ENCODE measurements at places on chromosomes 16 and 17.

- no peak for DNase-seq
Observed at GRCh38 chr17:10797476-10798328, 6.2 kb downstream of the TMEM238L start.

- DNase-seq, result no peak
Observed at GRCh38 chr16:47847220-47847970, 308.4 kb downstream of the ABCC12 start.

DNA sequence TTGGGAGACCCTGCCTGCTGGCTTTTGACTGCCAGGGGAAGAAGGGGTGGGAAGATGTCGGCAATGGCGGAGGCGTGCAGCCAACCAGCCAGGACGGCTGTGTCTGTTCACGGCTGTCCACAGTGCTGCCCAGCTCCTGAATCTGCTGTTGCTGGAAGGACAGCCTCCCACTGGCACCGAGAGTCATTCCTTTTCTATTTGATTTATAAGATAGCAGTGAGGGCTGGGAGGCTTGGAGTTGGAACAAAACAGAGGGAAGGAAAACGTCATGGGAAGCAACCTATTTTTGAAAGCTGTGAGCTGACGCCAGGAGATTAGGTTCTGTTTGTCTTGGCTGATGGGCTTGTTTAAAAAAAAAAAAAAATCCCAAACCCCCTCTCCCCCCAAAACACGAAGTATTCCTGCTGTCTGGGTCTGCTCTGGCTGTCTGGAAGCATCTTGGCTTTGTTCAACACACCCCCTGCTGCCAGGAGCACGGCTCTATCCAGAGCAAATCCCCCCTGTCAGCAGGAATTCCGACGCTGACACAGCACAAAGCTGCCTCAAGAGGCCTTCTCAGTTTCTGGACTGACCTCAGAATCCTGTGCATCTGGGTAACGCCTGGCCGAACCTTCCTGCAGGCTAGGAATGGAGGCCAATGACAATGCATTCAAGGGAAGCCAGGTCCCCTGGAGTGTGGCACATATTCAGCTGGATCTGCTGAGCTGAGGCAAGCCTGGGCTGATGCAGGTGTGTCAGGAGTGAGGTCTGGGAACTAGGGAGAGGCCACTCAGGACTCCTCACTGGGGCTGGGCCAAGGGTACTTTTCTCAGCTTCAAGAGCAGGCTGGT is 41.0 kb upstream of the SREBF1 start:
- DNase-seq, result no peak

DNA sequence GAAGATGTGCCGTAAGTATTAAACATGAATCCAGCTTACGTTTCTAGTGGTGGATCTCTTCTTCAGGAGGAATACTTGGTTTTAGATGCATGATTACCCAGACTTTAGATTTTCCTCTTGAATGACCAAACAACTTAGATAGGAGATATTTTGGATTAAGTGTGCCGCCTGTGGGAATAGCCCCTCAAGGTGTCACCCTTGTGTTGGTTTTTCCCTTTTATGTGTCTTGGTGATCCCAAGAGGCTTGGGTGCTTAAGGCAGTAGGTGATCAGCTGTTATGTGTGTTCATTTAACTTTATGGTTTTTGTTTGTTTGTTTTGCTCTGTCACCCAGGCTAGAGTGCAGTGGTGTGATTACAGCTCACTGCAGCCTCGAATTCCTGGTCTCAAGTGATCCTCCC is 115.1 kb downstream of the PPM1E start:
- no peak for DNase-seq

- no peak for DNase-seq
Observed at GRCh38 chr16:68090533-68090932, 5.4 kb downstream of the NFATC3 start.

DNA sequence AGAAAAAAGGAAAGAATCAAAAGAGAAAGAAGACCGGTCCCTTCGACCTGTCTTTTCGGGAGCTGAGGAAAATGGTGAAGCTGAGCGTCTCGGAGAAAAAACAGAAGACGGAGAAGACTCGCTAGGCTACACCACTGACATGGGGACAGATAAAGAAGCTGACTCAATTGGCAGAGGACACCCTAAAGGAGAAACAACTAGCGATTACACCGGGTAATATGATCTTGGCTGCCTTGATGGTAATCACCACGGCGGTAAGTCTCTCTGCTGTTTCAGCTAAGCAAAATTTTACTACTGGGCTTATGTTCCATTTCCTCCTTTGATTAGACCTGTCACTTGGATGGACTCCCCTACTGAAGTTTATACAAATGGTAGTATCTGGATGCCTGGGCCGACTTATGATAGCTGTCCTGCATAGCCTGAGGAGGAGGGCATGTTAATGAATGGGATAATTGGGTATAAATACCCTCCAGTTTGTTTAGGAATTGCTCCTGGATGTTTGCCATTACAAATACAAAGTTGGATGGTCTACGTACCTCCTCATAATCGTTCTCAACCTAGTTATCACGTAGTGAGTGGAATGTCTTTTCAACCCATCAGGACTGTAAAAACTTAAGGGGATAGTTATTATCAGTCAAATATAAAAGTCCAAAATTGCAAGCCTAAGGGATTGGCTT is 24.1 kb downstream of the ALOX15B start:
- no peak for DNase-seq

- no peak for DNase-seq
Observed at GRCh38 chr16:56860226-56861020, 4.6 kb upstream of the SLC12A3 start.

DNA sequence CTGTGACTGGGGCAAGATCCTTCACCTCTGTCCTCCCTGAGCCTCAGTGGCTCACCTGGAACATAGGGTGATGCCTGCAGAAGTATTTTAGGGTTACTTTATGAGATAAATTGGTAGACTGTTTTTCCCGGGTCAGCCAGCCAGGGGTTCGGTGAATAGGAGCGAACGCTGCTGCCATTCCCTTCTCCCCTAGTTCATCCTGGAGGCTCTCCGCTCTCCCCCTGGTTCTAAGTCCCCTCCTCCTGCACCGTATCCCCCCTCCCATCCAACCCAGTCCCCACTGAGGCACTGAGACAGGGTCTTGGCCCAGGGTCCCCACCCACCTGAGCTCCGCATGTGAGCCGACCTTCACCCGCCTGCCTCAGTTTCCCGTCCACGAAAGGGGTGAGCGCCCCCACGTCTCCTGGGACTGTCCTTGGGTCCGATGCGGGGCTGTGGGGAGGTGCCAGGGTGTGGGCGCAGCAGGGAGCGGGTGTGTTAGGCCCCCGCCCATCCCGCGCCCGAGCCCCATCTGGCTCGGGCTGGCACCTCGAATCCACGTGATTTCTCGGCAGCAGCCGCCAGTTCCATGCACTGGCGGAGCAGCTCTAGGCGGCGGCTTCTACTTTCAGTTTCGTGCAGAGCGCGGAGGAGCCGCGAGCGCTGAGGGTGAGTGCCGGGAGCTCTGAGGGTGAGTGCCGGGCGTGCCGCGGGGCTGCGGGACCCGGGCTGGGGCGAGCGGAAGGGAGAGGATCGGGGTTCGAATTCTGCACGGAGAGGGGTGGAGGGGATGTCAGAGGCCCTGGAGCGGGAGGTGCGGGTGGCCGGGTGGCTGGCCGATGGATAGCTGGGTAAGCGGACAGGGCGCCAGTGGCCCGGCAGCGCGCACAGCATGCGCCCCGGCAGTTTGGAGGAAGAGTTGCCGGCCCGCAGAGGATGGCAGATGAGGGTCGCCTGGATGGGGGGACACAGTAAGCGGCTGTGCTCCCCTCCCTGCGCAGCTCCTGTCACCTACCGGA is at the start of gene NLRC5:
NLRC5 (plus strand) TSS at position 610 of the 998 bp plus-strand sequence. CDS start 31,156 bp downstream, outside the sequence.
- peak; percentile 41 for DNase-seq

DNA sequence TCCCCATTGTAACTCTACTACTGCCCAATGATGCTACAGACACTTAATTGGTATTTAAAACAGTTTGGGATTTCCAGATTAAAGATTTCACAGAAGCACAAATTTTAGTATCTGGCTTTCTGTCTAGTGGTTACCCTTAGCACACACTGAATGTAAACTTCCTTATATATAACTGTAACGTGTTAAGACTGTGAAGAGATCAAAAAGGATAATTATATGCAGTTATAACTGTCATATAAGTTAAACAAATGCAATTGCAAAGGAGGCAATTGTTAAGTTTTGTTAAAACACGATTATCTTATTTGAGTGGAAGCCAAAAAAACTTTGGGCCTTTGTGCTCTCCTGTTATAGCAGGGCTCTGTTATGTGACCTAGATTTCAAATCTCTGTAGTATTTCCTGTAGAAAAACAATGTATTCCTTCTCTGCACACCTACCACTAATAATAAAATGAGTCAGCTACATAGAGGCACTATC is 147.9 kb downstream of the STXBP4 start:
- no peak for DNase-seq

- DNase-seq, result no peak
Observed at GRCh38 chr17:14225254-14225980, 11.2 kb downstream of the CDRT15 start.

- no peak for DNase-seq
Observed at GRCh38 chr16:53804467-53804866, 100.5 kb downstream of the FTO start.

DNA sequence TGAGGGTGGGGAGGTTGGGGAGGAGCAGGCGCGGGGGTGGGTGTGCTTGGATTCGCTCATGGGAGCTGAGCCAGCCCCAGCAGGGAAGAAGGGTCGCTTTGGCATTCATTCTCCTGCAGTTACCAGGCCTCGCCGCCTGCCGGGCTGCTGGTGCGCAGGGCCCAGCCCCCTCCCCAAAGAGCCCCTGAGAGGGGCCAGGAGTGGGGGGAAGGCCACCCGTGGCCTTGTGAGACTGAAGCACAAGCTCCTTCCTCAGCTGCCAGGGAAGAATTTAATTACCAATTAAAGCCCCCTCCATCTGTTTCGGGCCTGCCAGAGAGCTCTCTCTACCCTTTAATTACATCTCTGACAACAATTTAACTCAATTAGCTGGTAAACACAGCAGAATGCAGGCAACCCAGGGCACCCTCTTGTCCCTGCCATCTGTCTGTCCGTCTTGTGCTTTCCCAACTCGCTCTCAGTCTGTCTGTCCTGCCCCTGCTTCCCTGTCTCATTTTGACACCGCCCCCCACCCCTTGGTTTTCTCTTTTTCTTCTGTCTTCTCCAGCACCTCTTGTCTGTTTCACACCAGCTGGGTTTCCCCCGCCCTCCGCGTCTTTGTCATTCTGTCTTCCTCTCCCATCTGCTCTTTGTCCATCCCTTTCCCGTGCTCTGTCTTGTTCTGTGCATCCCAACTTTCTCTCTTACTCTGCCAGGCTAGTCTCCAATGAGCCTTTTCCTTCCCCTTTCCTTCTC is 32.7 kb downstream of the CDK5RAP3 start:
- no peak for DNase-seq

DNA sequence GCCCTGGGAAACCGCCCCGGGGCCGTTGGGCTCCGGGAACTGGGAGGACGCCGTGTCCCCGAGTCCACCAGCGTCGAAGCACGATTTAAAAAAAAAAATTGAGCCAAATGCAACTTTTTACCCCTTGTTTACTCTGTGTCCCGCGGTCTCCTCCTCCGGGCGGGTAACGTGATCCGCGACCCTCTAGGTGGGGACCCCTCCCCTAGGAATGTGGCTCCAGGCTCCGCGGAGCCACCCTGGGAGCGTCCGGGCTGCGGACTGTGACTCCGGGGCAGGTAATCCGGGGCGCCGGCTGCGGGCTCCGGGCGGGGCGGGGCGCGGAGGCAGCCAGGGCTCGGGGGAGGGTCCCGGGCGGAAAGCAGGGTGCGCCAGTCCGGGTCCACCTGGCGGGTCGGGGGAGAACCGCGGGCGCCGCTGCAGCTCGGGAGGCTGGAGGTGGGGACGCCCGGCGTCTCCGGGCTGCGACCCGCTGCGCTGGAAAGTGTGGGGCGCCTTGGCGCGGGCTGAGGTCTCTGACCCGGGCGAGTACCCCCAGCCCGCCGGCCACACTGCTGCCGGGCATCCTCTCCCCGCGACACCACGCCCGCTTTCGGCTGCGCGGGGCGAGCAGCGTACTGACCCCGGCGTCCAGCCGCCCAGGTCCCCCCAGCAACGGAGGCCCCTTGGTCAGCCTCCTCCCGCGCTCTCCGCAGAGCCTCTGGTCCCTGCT is 852 bp upstream of the HELZ start:
- DNase-seq, result peak; percentile 85

- no peak for DNase-seq
Observed at GRCh38 chr17:82118168-82118814, 20.3 kb upstream of the FASN start.

GRCh38 chr17:22435231-22435974 is 743.1 kb downstream of the KCNJ18 start:
- no peak for DNase-seq

DNA sequence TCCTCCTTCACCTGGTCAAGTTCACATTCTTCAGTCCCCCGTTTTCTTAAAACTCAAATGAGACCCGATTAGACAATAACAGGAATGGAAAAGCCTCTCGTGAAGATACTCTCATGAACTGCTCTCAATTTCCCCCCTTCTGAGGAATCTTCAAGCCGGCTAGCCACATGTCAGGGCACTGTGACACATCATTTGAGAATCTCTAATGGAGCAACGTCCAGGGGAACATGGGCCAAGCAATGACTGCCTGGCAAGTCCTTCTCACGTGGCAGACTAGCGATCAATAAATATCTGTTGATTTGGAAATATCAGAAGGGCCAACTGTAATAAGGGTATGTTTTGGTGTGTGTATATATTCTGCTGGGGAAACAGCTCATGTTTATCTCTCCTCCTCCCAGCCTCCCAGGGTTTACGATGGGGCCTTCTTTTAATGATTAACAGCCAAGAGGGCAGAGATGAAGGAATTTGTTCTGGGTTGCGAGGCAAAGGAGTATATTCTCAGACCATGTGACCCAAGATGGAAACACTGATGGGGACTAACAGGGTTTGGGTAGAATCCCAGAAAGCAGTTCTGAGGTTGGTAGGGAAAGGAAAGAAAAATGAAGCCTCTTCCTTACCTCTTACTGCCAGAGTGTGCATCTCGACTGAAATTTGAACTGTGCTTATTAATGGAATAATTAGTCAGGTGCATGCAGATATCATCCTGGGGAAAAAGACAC is 21.4 kb downstream of the TTLL6 start:
- DNase-seq, result no peak

DNA sequence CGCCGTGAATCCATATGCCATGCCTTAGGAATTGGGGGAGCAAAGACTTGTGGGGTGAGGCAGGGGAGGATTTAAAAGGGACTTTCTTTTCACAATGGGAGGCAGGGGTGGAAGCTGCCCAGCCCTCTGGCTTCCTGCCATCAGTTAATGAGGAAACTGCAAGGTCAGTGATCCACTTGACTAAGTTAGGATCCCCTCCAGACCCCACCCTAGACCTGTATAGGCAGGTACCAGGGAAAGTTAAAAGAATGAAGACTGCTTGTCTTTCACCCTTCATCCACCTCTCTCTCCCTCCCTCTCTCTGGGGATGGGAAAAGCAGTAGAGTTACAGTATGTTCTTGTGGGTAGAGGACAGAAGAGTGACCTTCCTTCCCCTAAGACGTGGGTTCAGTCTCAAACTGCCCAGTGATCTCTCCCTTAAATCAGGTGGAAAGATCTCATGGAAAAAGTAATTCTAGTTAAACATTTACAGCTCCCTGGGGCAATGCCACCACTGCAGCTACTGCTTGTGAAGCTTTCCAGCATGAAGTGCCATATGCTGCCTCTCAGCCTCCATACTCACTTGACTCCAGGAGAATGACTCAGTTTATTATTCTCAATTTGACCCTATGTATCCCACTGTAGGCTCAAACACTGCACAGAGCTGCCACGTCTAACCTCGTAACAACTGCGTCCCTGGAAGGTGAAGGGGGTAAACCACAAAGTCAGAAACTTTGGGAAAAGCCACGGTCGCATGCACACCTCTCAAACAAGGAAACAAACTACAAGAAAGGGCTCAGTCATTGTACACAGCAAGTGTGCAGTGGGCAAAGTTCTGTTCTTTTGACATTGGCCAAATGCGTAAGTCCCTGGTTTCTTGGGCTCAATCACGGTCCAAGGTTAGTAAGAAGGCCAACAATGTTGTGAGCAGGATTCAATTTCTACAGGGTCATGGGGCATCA is 1.2 kb downstream of the COA3 start:
- no peak for DNase-seq

- no peak for DNase-seq
Observed at GRCh38 chr17:48375356-48375755, 54.7 kb downstream of the SKAP1 start.
